ENCODE measurements at places on chromosomes 2 and 18. TPM values are rescaled to one million over a fixed set of nuclear protein-coding genes. Genes with fewer than 3 reads are reported as not detected.

Gene SH3BP4
- total RNA-seq: 35.6 TPM

Gene STEAP3
- total RNA-seq: 18.4 TPM

Gene ARHGEF33
- total RNA-seq: 0.43 TPM

Gene RASGRP3
- 3.0 TPM for total RNA-seq

Gene FAM124B
- total RNA-seq: 0.33 TPM

Gene STRN
- 22.3 TPM for total RNA-seq

Gene KRTCAP3
- 0.39 TPM for total RNA-seq

Gene RBFA
- total RNA-seq: 23.1 TPM

Gene C2orf80
- total RNA-seq: not detected

Gene TAF1B
- 22.4 TPM for total RNA-seq

Gene TSPYL6
- total RNA-seq: not detected

Gene NT5C1B
- total RNA-seq: not detected

Gene SLC11A1
- 0.13 TPM for total RNA-seq

Gene PSME4
- total RNA-seq: 35.8 TPM

Gene SLC35F5
- total RNA-seq: 223 TPM

Gene ACTR3
- 234 TPM for total RNA-seq

Gene HOXD8
- total RNA-seq: 0.46 TPM

Gene KIAA2012
- total RNA-seq: not detected

Gene CNNM3
- total RNA-seq: 11.3 TPM

Gene ANKRD30B
- total RNA-seq: 0.73 TPM

Gene MEP1B
- total RNA-seq: not detected

Gene CROCC2
- 0.13 TPM for total RNA-seq

Gene RRM2
- 5.6 TPM for total RNA-seq

Gene IL37
- not detected for total RNA-seq

Gene CXCR1
- not detected for total RNA-seq

Gene GPR55
- total RNA-seq: not detected

Gene SIX2
- total RNA-seq: 6.2 TPM

Gene EXOC6B
- 52.3 TPM for total RNA-seq

Gene EVA1A
- 26.7 TPM for total RNA-seq

Gene RAPGEF4
- 5.0 TPM for total RNA-seq

Gene UGT1A6
- not detected for total RNA-seq

Gene DNAJB2
- total RNA-seq: 74.7 TPM

Gene CEBPZ
- total RNA-seq: 41.1 TPM

Gene ABHD3
- total RNA-seq: 6.4 TPM

Gene DNAH7
- 0.46 TPM for total RNA-seq

Gene SLC23A3
- 8.1 TPM for total RNA-seq

Gene ZNF892
- 5.5 TPM for total RNA-seq

Gene BOLL
- not detected for total RNA-seq

Gene ERFE
- total RNA-seq: 0.56 TPM

Gene SFXN5
- 11.6 TPM for total RNA-seq

Gene CIDEA
- 0.13 TPM for total RNA-seq

Gene ALPI
- total RNA-seq: not detected

Gene SERPINB3
- total RNA-seq: 0.07 TPM

Gene IL1R2
- 0.13 TPM for total RNA-seq
